ENCODE measurements at places on chromosomes 2 and 18.

- DNase-seq = no peak
Measured at GRCh38 chr2:53784436-53784835, 2.3 kb downstream of the ASB3 start.

GRCh38 chr18:44680273-44681075 lies at the start of gene SETBP1:
TSS of gene SETBP1 (plus strand) at chr18:44680888. CDS start at chr18:44701347, 20,459 bp downstream.
- peak; percentile 91 for DNase-seq

GRCh38 chr2:177772529-177772928 lies 300.0 kb downstream of the PDE11A start:
- peak; percentile 30 for DNase-seq

DNA sequence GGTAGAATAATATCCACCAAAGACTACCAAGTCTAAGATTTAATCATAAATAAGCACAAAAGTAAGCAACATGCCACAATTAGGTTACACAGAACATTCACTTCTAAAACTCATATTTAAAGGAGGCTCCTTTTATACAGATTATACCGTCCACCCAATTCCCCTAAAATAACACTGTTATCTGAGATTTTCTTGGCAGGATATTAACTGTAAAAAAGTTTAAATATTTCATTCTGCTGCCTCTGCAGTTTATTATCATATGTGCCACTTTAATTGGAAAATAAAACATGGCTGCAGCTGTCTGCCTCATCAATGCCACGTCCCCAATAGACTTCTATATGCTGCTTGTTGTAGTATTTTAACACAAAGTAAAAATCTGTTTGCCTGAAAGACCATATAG lies 140.9 kb downstream of the DTNB start:
- no peak for DNase-seq

DNA sequence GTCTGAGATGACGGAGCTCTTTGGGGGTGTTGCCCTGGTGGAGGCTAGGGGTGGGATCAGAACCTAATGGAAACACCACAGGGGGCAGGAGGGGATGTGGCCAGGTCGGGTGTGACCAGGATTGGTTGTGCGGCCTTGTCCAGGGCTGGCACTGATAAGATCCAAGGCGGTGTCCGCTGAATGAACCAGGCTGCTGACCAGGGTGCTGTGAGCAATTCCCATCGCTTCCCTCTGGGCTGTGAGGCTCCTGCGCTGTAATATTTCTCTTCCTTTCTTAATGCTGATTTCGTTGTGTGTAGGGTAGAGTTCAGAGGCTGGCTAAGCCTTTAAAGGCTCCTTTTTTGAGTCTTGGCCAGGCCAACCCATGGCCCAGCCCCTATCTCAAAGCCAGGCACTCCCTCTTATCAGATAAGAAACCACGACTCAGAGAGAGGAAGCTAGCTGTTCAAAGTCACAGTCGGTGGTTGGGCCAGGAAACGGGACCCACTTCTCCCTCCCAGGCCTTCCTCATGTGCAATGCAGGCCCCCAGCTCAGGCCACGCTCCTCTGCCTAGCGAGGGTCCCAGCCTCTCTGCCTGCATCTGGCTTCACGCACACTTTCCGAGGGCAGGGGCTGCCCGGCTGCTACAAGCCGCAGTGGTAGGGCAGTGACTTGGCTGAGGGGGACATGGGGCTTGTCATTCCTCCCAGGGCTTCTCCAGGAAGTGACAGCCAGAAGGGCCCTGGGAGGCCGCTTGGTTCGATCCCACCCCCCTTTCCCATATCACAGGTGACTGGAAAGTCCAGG lies 26.0 kb upstream of the FOSL2 start:
- no peak for DNase-seq

- DNase-seq = peak; percentile 64
Measured at GRCh38 chr2:10844097-10844496, 31.5 kb upstream of the PDIA6 start.

GRCh38 chr2:20574930-20575329 lies 76.0 kb downstream of the HS1BP3 start:
- DNase-seq = no peak

DNA sequence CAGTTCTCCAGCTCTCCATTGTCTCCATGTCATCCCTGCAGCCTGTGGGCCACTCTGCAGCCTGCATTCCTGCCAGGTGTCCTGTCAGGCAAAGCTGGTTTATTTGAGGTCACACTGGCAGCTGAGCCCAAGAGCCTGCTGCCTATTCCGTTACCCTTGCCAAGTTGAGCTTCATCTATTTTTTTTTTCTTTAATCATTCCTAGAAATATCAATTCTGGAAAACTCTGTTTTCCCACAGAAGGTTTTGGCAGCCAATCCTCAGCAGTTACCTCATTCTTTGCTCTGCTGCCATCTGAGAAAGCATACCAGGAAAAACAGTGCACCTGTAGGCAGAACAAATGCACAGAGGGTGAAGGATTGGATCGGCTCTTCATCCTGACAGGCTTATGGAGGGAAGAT lies 411.0 kb upstream of the ACVR2A start:
- DNase-seq = no peak

DNA sequence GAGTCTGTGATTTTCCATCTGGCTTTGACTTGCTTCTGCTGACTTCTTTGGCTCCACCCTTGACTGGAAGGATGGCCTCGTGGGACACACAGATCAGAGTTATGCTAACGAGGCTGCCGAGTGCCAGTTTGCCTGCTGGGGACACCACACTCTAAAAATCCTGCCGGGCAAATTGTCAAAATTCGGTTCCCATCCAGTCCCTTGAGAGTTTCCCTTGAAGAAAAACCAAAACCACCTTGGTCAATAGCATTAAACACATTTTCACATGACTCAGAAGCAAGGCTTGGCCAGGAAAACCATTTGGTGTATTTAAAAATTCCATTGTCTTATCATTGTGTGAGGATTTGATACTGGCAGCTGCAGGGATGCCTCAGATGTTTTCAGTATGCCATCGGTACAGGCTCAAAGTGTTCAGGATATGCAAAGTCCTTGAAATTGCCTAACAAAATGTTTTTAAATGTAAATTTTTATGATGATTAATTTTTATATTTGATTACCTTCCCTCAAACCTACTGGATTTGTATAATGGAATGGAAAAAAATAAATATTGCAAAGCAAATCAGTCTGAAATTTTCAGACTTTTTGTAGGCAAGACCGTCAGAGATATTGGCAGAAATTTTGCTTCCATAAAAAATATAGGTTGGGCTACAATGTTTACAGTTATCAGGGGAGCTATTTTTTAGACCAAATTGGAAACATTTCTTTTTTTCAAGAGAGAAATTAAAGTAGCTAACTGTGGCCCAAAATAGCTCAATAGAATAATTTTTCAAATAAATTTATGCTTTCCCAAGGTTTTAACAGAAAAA lies 41.6 kb downstream of the KCNE4 start:
- DNase-seq = no peak

- DNase-seq = peak; percentile 42
Measured at GRCh38 chr2:144780983-144781382, 261.1 kb upstream of the ZEB2 start.

- DNase-seq = no peak
Measured at GRCh38 chr2:128284037-128284441, 34.6 kb downstream of the HS6ST1 start.

GRCh38 chr2:28356095-28356911 lies 36.4 kb upstream of the FOSL2 start:
- DNase-seq = no peak

DNA sequence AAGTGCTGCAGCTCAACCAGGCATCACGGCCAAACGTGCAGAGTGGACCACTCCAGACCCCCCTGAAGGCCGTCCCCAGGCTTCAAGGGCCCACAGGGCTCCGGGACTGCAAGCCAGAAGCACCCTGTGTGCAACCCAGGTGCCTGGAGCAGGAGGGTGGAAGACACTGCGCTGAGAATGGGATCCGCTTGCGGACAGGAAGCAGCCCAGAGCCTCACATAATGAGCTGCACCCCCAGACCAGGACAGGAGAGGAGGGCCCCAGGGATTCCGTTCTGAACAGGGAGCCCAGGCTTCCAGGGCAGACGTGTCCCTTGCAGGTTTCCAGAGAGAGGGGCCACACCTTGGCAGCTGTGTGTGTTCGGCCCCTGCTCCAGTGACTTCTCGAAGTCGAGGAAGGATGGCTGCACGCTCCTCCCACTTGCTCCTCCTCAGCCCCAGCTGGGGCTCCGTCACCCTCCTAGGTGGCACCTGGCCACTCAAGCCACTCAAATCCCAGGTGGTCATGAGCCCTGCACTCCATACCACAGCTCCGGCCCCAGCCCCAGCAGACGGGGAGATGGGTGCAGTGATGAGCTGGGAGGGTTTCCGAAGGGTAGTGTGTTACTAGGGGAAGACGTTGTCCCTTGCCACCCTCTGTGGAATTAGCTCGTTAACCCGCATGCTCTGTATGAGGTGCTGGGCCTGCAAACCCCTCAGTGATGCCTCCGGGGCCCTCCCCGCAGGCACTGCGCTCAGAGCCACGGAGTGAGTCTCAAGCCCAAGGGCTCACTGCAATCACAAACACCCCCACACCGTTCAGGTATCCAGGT lies 79.2 kb downstream of the NDUFA10 start:
- DNase-seq = no peak

DNA sequence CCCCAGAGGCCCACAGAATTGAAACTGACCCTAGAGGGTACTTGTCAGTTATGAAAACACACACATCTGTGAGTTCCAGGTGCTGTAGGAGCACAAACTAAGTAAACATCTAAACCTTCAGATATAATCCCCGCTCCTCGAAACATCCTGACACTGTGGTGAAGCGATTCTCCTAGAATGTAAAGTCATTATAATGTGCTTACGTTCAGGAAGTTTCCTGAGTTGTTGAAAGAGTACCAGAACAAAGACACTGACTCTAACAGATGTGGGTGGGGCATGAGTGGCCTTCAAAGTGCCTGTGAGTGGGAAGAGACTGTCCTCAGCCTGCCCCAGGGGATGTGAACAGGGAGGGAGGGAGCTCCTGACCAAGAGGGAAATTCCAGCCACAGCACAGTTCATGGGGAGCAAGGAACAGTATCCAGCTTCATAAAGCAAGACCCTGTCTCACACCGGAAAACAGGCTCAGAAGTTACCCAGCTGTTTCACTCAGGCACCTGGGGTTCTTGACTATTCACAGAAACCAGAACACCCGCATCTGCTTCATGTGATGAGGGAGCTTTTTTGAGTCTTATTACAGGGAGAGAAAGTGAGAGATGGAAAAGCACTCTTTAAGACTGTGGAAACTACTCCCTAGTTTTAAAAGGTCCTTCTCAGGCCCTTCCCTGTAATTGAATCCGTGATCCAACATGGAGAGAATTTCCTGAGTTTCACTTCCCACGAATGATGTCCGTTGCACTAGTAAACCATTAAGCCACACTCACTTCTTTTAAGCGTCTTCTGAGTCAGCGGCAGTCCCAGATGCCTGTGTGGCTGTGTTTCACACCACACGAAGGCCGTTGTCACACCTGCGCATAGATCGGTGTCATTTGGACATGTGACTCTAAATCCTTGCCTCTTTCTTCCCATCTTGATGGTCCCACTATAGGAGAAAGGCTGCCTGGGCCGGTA lies 88.6 kb upstream of the EML6 start:
- DNase-seq = no peak

- no peak for DNase-seq
Measured at GRCh38 chr2:175074478-175074877, 69.3 kb upstream of the CHN1 start.

- DNase-seq = peak; percentile 45
Measured at GRCh38 chr2:54881759-54882158, 158.3 kb downstream of the EML6 start.

GRCh38 chr18:44509048-44509447 lies 171.6 kb upstream of the SETBP1 start:
- DNase-seq = no peak

GRCh38 chr2:234865040-234865439 lies 86.8 kb upstream of the SH3BP4 start:
- no peak for DNase-seq

GRCh38 chr18:45617284-45617683 lies 2.0 kb downstream of the SLC14A2 start:
- DNase-seq = no peak

GRCh38 chr18:45751766-45752165 lies 27.8 kb downstream of the SLC14A1 start:
- no peak for DNase-seq

DNA sequence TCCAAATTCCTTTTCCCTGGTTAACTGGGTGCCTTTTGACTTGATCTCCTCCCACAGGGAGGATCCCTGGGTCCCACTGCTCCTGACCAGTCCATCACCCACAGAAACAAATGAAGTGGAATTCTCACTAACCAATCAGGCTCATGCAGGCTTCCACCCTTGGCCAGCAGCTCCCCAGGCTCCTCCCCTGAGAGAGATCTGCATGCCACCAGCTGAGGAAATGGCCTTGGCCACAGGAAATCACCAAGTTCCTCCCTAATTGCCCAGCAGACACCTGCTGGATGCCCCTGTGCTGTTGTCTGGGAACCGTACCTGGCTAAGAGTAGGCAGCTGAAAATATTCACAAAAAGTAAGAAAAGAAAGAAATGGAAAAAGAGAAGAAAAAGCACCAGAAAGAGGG lies 207.4 kb downstream of the NCK2 start:
- no peak for DNase-seq

DNA sequence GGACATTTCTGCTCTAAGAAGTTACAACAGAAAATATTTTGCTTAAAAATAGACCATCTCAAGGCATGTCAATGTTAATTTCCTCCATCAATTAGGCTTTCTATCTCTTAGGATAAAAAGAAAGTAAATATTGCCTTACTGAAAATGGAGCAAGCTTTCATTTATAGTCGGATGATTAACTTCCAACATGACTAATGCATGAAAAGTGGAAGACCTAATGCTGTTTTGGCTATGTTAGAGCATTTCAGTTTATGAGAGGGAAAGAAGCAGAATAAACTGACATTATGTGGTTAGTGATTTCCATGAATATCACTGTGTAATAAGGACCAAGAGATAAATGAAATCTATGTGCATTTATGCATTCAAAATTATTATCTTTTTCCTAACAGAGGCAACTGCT lies 475.2 kb upstream of the UBE2E3 start:
- DNase-seq = no peak

DNA sequence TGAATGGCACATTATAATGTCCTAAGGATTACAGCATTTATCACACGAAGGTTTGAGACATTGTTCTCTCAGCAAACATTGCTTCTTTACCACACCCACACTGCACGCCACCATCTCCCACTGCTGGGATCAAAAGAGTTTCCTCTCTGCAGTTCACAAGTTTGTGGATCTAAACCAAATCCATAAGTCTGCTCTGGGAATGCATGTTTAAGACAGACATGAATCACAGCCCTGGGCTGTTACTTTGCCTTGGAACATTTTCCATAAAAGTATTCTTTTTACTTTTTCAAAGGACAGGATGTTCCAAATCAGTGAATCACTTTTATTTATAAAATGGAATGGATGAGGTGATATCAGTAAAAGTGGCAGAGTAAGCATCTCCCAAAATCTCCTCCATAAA lies 36.1 kb downstream of the STPG4 start:
- DNase-seq = no peak

GRCh38 chr18:9612215-9612830 lies 2.0 kb downstream of the PPP4R1 start:
- DNase-seq = peak; percentile 60
